ENCODE measurements at places on chromosomes 16 and 17. TPM values are rescaled to one million over a fixed set of nuclear protein-coding genes. Genes with fewer than 3 reads are reported as not detected.

DNA sequence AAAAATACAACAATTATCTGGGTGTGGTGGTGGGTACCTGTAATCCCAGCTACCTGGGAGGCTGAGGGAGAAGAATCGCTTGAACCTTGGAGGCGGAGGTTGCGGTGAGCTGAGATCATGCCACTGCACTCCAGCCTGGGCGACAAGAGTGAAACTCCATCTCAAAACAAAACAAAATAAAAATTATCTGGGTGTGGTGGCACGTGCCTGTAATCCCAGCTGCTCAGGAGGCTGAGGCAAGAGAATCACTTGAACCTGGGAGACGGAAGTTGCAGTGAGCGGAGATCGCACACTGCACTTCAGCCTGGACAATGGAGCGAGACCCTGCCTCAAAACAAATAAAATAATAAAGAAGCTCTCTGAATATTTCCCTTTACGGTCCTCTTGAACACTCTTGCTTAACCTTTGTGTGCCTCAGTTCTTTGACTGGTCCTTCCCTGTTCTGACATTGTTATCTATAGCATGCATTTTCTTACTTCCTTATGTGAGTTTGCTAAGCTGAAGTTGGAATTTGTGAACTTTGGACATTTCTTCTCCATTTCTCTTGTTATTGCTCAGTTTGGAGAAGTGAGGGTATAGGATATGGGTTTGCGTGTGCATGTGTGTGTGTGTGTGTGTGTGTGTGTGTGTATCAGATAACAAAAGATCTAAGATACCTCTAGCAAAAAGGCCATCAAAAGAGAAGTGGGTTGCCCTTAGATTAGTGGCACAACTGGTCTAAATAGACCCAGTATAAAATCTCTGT is 29.7 kb upstream of the WSB1 start:
- no peak overlapping the region for H3K27ac ChIP-seq
- H3K4me1 ChIP-seq: no peaks in the 10 kb centered on the region
- no peak overlapping the region for H3K4me3 ChIP-seq

- no peak overlapping the region for H3K4me3 ChIP-seq
- H3K36me3 ChIP-seq: no peaks in the 10 kb centered on the region
- DNase-seq: no peak
- H3K27ac ChIP-seq: no peak overlapping the region
Observed at GRCh38 chr16:20053336-20053735, 20.4 kb downstream of the GPR139 start.

GRCh38 chr16:88356124-88356726 is 26.5 kb upstream of the ZNF469 start:
- DNase-seq: no peak
- H3K4me3 ChIP-seq: no peak overlapping the region
- no peak overlapping the region for H3K27ac ChIP-seq
- no peaks in the 10 kb centered on the region for H3K27me3 ChIP-seq
- H3K4me1 ChIP-seq: no peaks in the 10 kb centered on the region

The KRT15 gene
- 0.47 TPM for total RNA-seq

The ITGAD gene
- total RNA-seq: not detected

DNA sequence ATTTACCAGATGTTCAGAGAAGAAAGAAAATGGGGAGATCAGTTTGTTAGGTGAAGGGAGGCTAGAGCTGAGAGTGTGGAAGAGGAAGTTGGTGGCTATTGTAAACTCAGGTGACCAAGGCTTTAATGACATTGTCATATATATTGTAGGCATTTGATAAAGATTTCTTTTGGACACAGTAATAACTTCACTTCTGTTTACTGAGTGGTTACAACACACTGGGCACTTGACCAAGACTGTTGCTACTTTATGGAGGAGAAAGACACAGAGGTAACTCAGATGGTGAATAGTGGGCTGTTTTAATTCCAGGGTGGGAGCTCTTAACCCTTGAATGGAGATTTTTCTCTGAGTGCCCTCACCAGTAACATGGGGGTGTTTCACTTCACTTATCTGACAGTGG is 46.0 kb downstream of the TNRC6A start:
- DNase-seq: no peak
- no peak overlapping the region for H3K4me3 ChIP-seq
- peak overlapping the region; percentile 71 for H3K27ac ChIP-seq
- no peaks in the 10 kb centered on the region for H3K27me3 ChIP-seq
- peaks cover 41% of the 10 kb centered on the region for H3K4me1 ChIP-seq

GRCh38 chr17:6800422-6801027 is 24.5 kb downstream of the FBXO39 start:
- no peaks in the 10 kb centered on the region for H3K36me3 ChIP-seq
- H3K4me3 ChIP-seq: no peak overlapping the region
- no peak overlapping the region for H3K27ac ChIP-seq
- no peaks in the 10 kb centered on the region for H3K4me1 ChIP-seq

The CD68 gene
- total RNA-seq: 16.2 TPM

GRCh38 chr17:8946476-8946875 is 19.0 kb downstream of the PIK3R5 start:
- DNase-seq: no peak
- H3K27me3 ChIP-seq: no peaks in the 10 kb centered on the region
- H3K27ac ChIP-seq: no peak overlapping the region
- H3K36me3 ChIP-seq: no peaks in the 10 kb centered on the region

The EVPL gene
- total RNA-seq: 0.30 TPM

The SCNN1G gene
- not detected for total RNA-seq

GRCh38 chr17:45942284-45942683 is 47.9 kb downstream of the MAPT start:
- H3K36me3 ChIP-seq: no peaks in the 10 kb centered on the region
- no peaks in the 10 kb centered on the region for H3K4me1 ChIP-seq
- peak overlapping the region; percentile 69 for H3K27ac ChIP-seq
- peak; percentile 75 for DNase-seq

- no peaks in the 10 kb centered on the region for H3K27me3 ChIP-seq
- peaks cover 26% of the 10 kb centered on the region for H3K36me3 ChIP-seq
- H3K4me3 ChIP-seq: peak overlapping the region; percentile 98
- DNase-seq: no peak
- H3K4me1 ChIP-seq: no peaks in the 10 kb centered on the region
Observed at GRCh38 chr16:71883168-71883848, 674 bp downstream of the ZNF821 start.

The SLC6A2 gene
- total RNA-seq: not detected

DNA sequence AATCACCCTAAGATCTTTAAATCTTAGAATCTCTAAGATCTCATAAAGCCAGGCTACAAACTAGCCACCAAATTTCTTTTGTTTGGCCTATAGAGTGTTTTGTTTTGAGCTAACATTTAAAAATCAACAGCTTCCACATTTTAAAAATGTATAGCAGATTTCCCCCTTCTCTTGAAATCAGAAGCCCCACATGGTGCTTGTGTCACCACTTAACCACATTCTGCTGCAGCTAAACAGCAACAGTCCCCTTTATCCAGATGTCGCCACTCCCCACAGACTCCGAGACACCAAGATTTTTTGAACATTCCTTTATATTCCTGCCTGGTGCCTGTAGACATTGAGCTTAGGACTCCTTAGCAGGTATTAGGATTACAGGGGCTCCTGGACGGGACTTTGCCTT is 16.0 kb downstream of the GUCY2D start:
- peaks cover 18% of the 10 kb centered on the region for H3K4me1 ChIP-seq
- H3K27me3 ChIP-seq: peaks cover 4% of the 10 kb centered on the region
- H3K27ac ChIP-seq: no peak overlapping the region
- no peak for DNase-seq
- H3K36me3 ChIP-seq: no peaks in the 10 kb centered on the region

DNA sequence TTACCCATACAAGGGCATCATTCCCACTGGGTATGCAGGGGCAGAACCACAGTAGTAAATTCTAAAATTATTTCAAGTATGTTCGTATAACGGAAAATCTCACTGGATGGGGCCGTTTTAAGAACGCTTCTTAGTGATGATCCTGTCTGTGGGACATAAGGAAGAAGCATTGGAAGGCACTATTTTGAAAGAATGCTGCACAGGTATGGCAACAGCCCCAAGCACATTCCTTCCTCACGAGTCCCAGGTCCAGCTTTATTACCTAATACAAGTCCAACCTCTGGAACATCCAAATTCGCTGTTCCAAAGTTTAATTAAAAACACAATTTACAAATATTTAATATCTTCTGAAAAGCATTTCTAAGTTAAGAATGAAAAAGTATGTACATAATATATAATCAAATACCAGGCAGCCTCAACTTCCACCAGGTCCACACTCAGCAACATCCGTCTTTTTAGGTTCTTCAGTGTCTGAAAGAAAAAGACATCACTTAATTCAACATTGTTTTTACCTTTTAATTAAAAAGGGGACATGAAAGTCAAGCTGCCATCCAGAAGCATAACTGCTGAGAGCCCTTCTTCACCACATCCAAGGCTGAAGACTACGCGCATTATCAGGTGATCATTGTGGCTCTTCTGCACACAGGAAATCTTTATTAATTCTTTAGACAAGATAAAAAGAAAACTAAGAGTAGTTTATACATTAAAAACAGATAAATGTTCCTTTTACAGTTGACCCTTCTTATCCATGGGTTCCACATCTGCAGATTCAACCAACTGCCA is 49.8 kb downstream of the BRD7 start:
- no peaks in the 10 kb centered on the region for H3K27me3 ChIP-seq
- H3K4me1 ChIP-seq: peaks cover 3% of the 10 kb centered on the region

GRCh38 chr17:72187556-72187955 is 66.7 kb downstream of the SOX9 start:
- H3K36me3 ChIP-seq: no peaks in the 10 kb centered on the region
- no peaks in the 10 kb centered on the region for H3K27me3 ChIP-seq

The EVI2B gene
- total RNA-seq: 11.3 TPM

GRCh38 chr17:28491286-28491685 is 14.9 kb upstream of the FOXN1 start:
- no peak overlapping the region for H3K27ac ChIP-seq
- no peaks in the 10 kb centered on the region for H3K4me1 ChIP-seq
- no peak overlapping the region for H3K4me3 ChIP-seq
- H3K36me3 ChIP-seq: no peaks in the 10 kb centered on the region
- no peak for DNase-seq

DNA sequence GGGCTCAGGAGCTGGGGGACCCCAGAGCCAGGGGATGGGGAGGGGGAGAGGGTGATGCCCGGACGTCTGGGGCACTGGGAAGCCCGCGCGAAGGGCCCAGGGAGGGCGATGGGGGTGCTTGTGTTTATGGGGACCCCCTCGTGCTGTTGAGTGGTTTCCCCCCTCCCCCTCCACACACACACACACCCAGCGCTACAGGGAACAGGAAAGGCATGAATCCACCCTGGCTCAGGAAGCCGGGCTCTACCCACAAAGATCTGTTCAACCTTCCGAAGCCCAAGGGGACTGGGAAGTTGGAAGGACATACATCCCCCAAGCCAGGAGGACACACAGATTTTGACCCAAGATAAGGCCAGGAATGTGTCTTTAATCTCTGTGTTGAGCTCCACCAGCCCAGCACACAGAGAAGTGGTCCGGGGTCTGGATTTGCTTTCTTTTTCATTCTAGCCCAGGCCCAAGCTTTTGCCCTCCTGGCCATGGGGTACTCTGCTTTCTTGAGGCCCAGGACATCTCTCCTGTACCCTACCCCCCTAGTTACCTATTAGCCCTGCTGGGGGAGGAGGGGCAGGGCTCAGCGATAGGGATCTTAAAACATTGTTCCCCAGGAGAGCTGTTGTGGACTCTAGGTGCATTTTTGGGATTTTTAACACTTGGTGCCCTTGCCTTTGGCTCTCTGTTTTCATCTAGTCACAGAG is 1.2 kb downstream of the UBALD2 start:
- no peaks in the 10 kb centered on the region for H3K4me1 ChIP-seq
- peaks cover 8% of the 10 kb centered on the region for H3K36me3 ChIP-seq
- H3K4me3 ChIP-seq: peak overlapping the region; percentile 95
- H3K27ac ChIP-seq: peak overlapping the region; percentile 95
- no peaks in the 10 kb centered on the region for H3K27me3 ChIP-seq

- peaks cover 4% of the 10 kb centered on the region for H3K36me3 ChIP-seq
- no peak overlapping the region for H3K27ac ChIP-seq
- H3K4me3 ChIP-seq: no peak overlapping the region
- H3K27me3 ChIP-seq: no peaks in the 10 kb centered on the region
Observed at GRCh38 chr16:70728150-70728549, 42.3 kb upstream of the MTSS2 start.

GRCh38 chr17:63140255-63140654 is 174.2 kb downstream of the TANC2 start:
- H3K4me1 ChIP-seq: no peaks in the 10 kb centered on the region
- H3K36me3 ChIP-seq: no peaks in the 10 kb centered on the region
- H3K27me3 ChIP-seq: no peaks in the 10 kb centered on the region
- H3K4me3 ChIP-seq: no peak overlapping the region
- no peak for DNase-seq

The SUZ12 gene
- total RNA-seq: 12.0 TPM

DNA sequence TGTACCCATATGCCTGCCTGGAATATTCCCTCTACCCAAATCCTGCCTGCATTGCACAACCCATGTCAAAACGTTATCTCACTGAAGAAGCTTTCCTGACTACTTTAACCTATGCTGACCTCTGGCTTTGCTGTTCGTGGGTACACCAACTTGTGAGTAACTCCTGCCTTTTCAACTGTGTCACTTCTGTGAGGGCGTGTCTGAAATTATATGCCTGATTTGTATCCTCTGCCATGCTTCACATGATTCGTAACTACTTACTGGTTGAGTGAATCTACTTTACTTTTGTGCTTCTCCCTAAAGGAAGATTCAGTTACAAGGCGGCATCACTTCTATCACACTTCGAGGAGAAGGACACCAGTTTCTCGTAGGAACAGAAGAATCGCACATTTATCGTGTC is 33.3 kb upstream of the USP43 start:
- no peak overlapping the region for H3K27ac ChIP-seq
- no peaks in the 10 kb centered on the region for H3K36me3 ChIP-seq
- DNase-seq: no peak
- no peak overlapping the region for H3K4me3 ChIP-seq
- no peaks in the 10 kb centered on the region for H3K4me1 ChIP-seq
- H3K27me3 ChIP-seq: no peaks in the 10 kb centered on the region

The SULT1A2 gene
- 2.7 TPM for total RNA-seq

The GRIN2A gene
- total RNA-seq: 3.8 TPM

The PRR29 gene
- total RNA-seq: 0.08 TPM

The TRAF7 gene
- total RNA-seq: 16.1 TPM

DNA sequence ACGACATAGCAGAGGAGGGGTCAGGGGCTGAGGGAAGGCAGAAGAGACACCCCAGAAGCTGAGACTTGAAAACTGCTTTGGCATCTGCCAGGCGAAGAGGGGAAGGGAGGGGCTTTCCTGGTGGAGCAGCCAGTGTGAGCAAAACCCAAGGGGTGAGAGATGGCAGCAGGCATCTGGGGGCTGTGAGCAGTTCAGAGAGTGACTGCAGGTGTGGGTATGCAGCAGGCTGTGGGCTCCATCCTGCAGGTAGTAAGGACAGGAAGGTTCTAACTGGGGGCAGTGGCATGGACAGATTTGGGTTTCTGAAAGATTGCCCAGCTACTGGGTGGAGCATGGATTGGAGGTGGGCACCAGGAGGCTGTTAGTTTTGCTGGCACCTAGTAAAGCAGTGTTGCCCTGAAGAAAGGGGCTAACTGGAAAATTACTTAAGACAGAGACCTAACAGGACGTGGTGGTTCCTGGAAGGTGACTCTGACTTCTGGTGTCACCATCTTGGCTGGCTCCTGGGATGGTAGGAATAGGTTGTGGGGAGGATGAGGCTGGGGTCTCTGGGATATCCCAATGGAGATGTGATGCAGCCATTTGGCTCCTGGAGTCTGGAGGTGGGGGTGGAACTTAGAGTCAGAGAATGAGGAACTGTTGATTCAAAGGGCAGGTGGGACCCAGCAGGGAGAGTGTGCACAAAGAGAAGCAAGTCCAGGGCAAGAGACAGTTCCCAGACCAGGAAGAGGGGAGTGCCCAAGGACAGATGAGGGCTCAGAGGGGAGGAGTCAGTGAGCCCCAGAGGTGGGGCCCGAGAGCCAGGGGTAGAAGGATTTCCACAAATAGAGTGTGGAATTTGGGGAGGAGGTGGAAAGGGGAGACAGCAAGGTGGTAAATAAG is 11.2 kb downstream of the BCL7C start:
- peaks cover 11% of the 10 kb centered on the region for H3K4me1 ChIP-seq
- DNase-seq: no peak
- H3K36me3 ChIP-seq: peaks cover 19% of the 10 kb centered on the region
